ENCODE measurements at places on chromosomes 12 and 14. TPM values are rescaled to one million over a fixed set of nuclear protein-coding genes. Genes with fewer than 3 reads are reported as not detected.

Gene CCNK
- total RNA-seq: 13.1 TPM

Gene ZC2HC1C
- total RNA-seq: 3.6 TPM

Gene ADSS1
- 3.9 TPM for total RNA-seq

Gene ACOT4
- total RNA-seq: 0.61 TPM

Gene INSM2
- total RNA-seq: not detected

Gene INHBC
- not detected for total RNA-seq

Gene DTX3
- 8.1 TPM for total RNA-seq

Gene COA8
- 32.1 TPM for total RNA-seq

Gene ELK3
- total RNA-seq: 27.2 TPM

Gene ESYT1
- total RNA-seq: 219 TPM

Gene PRKD1
- total RNA-seq: 7.4 TPM

Gene KRT80
- total RNA-seq: 11.1 TPM

Gene C1S
- 5.8 TPM for total RNA-seq

Gene CABP1
- not detected for total RNA-seq

Gene MUCL1
- not detected for total RNA-seq

Gene TOX4
- 18.5 TPM for total RNA-seq

Gene KRAS
- total RNA-seq: 21.9 TPM

Gene PRMT5
- total RNA-seq: 61.9 TPM

Gene EML1
- 66.9 TPM for total RNA-seq

All from epithelial cell of umbilical artery (primary cell).